ENCODE measurements at places on chromosomes 2 and 18.
A peak's percentile ranks its signal among the peaks of the same experiment; 100 is the strongest.

DNA sequence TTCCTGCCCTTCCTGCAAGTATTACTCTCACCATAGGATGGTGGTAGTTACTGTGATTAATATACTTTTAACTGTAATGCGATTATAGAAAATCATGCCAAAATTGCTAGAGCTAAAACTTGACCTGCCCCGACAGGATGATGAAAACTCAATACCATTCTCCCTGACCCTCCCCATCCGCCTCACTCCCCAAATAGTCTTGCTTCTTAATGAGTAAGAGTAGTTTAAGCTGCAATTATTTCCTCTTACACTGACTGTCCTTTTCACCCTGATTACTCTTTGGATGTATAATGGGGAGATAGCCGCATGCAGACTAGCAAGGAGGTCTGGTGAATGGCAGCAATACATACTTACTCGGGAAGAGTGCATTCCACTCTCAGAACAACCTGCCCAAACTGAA lies 269.6 kb upstream of the SIX3 start:
- no peak for DNase-seq
- no peaks in the 10 kb centered on the region for H3K36me3 ChIP-seq
- H3K4me1 ChIP-seq = no peaks in the 10 kb centered on the region
- H3K4me3 ChIP-seq = no peak overlapping the region

DNA sequence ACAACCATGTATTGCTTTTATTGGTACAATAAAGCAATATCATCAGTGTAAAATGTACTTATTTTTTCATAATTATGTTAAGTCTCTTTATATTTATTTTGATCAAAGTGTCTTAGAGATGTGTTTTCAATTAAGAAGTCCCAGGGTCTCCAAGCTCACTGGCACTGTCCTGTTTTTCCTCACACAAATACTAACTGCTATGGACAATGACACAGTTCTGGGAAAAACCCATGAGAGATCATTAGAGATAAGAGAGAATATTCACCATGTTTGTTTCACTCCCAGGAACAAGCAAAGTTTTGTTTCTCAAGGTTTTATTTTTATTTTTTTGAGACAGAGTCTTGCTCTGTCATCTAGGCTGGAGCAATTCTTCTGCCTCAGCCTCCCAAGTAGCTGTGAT lies 38.7 kb downstream of the E2F6 start:
- H3K27ac ChIP-seq = no peak overlapping the region
- peaks cover 4% of the 10 kb centered on the region for H3K36me3 ChIP-seq
- no peaks in the 10 kb centered on the region for H3K27me3 ChIP-seq
- no peak for DNase-seq
- H3K4me3 ChIP-seq = no peak overlapping the region

DNA sequence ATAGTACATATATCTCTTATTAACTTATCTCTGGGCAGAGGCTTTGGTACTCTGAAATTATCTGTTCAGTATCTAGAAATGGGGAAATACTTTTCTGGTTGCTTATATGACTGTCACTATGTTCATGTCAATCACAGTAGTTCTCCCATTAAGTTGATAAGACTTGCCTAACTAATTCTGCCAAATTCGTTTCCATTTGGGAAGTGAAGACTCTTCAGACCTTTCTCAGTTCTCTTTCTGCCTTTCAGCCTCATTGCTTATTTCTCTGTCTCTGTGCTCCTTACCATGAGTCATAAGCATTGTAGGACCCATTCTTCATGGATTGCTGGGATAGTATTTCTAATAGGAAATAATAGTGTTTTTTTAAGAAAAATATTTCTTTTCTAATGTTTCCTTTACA lies 113.5 kb downstream of the PHLPP1 start:
- H3K36me3 ChIP-seq = peaks cover 8% of the 10 kb centered on the region
- no peak overlapping the region for H3K4me3 ChIP-seq
- DNase-seq = no peak
- no peaks in the 10 kb centered on the region for H3K27me3 ChIP-seq
- no peak overlapping the region for H3K27ac ChIP-seq

- no peak for DNase-seq
- no peaks in the 10 kb centered on the region for H3K4me1 ChIP-seq
- H3K36me3 ChIP-seq = no peaks in the 10 kb centered on the region
- H3K27me3 ChIP-seq = no peaks in the 10 kb centered on the region
Measured at GRCh38 chr2:175030380-175031271, 25.4 kb upstream of the CHN1 start.

DNA sequence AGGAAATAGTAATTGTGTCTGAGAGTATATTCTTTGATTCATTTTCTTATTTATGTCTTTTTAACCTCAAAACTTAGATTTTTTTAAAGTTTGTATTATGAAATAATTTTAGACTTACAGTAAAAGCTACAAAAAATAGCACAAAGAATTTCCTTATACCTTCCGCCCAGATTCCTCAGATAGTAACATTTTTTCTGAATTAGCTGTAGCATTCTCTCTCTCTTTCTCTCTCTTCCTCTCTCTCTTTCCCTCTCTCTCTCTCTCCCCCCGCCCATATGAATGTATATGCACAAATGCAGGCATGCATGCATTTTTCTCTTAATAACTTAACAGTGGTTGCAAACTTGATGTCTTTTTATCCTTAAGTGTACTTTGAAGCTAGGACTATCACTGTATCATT lies 361.1 kb upstream of the NRP2 start:
- H3K36me3 ChIP-seq = peaks cover 3% of the 10 kb centered on the region
- peak overlapping the region; percentile 85 for H3K27ac ChIP-seq
- no peak overlapping the region for H3K4me3 ChIP-seq

- no peak overlapping the region for H3K4me3 ChIP-seq
- H3K4me1 ChIP-seq = no peaks in the 10 kb centered on the region
Measured at GRCh38 chr2:169672406-169672805, 21.8 kb downstream of the CFAP210 start.

DNA sequence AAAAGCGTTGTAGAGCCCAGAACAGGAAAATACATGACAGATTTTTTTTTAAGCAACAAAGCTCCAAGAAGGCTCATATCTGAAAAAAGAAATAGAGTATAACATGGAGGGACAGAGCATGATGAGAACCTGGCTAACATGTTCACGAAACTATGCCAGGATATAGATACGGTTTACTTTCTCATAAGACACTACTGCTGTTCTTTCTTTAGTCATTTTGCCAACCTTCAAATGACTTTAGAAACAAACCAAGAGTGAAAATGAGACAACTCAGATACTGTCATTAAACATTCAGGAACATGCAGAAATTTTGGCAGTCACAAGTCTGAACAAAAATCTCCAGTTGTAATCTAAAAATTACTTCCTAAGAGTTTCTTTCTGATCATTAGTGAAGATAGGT lies 14.3 kb downstream of the LPIN2 start:
- H3K27ac ChIP-seq = peak overlapping the region; percentile 88
- peaks cover 25% of the 10 kb centered on the region for H3K4me1 ChIP-seq
- H3K27me3 ChIP-seq = no peaks in the 10 kb centered on the region

DNA sequence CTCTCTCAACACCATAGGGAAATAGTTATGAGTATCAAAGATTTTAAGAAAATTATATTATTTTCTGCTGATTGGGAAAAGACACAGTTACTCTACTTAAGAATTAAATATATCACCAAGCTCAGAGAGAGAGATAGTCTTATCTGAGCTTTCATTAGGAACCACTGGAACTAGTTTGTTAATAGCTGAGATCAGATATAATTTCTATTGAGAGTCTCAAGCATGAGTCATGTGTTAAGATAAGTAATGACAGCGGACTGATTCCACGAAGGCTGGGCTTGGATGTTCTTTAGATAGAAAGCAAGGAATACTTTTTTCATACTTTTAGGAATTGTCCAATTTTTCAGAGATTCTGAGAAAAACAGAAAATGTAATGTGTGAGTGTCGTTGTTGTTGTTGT lies 44.4 kb upstream of the RBM44 start:
- no peak overlapping the region for H3K4me3 ChIP-seq
- DNase-seq = no peak
- H3K27ac ChIP-seq = peak overlapping the region; percentile 71
- H3K27me3 ChIP-seq = no peaks in the 10 kb centered on the region
- peaks cover 9% of the 10 kb centered on the region for H3K4me1 ChIP-seq
- peaks cover 51% of the 10 kb centered on the region for H3K36me3 ChIP-seq

- H3K36me3 ChIP-seq = peaks cover 3% of the 10 kb centered on the region
- H3K4me1 ChIP-seq = no peaks in the 10 kb centered on the region
- no peak overlapping the region for H3K27ac ChIP-seq
- H3K4me3 ChIP-seq = no peak overlapping the region
- no peak for DNase-seq
Measured at GRCh38 chr2:210092791-210093190, 78.4 kb downstream of the KANSL1L start.

- peaks cover 4% of the 10 kb centered on the region for H3K36me3 ChIP-seq
- H3K27ac ChIP-seq = no peak overlapping the region
- H3K4me3 ChIP-seq = no peak overlapping the region
Measured at GRCh38 chr18:36775396-36775795, 53.4 kb downstream of the TPGS2 start.

DNA sequence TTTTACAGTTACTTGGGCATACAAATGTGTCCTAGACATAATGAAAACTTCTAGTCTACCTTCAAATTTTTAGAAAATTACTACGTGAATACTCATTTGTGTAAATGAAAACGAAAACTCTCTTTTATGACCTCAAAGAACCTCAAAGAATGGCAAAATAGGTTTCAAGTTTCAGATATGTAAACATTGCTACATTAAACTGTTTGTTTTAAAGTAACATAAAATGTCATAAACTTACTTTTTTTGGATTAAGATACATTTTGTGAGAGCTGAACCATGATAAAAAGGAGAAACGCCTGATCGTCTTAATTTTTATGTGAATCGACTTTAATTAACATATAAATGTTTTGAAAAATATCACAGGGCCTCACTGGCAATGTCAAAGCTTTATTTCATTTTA lies 91.4 kb downstream of the PPP1R1C start:
- no peak overlapping the region for H3K4me3 ChIP-seq
- no peak overlapping the region for H3K27ac ChIP-seq
- H3K36me3 ChIP-seq = no peaks in the 10 kb centered on the region
- DNase-seq = no peak
- H3K27me3 ChIP-seq = no peaks in the 10 kb centered on the region
- H3K4me1 ChIP-seq = peaks cover 36% of the 10 kb centered on the region

GRCh38 chr2:169862816-169863215 lies 35.6 kb downstream of the UBR3 start:
- peaks cover 20% of the 10 kb centered on the region for H3K4me1 ChIP-seq
- H3K27me3 ChIP-seq = no peaks in the 10 kb centered on the region
- peaks cover 20% of the 10 kb centered on the region for H3K36me3 ChIP-seq
- no peak for DNase-seq

DNA sequence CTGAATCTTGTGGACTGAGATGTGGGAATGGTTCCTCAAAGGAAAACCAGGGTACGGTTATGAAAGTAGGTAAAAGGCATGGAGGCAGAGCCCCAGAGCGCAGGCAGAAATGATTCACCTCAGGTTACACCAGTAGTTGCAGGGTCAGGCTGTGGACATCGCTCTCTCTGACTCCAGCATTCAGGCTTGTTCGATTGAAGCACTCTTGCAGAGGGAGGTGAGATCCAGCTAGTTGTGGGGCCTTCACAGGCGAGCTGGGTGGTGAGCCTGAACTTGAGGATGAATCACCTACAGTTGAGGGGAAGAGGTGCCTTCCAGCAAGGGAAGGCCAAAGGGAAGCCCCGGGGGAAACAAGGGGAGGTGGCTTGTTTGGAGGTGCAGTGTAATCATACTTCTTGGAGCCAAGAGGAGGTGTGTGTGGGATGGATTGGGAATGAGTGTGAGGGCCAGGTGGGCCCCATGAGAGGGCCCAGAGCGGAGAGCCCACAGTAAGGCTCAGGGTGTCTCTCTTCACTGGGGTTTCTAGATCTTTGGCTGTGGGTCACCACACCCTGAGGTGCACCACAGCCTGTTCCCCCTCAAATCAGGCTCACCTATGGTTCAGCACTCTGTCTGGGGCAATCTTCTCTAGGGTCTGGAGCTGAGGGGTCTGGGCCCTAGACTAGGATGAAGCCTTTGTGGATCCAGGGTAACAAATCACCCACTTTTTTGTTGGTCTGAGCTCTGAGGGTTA lies 48.5 kb upstream of the MCFD2 start:
- no peak overlapping the region for H3K27ac ChIP-seq
- H3K36me3 ChIP-seq = peaks cover 3% of the 10 kb centered on the region

- no peaks in the 10 kb centered on the region for H3K36me3 ChIP-seq
- H3K4me3 ChIP-seq = no peak overlapping the region
- peaks cover 31% of the 10 kb centered on the region for H3K4me1 ChIP-seq
- no peaks in the 10 kb centered on the region for H3K27me3 ChIP-seq
Measured at GRCh38 chr2:225479386-225479785, 79.9 kb downstream of the NYAP2 start.

- peaks cover 12% of the 10 kb centered on the region for H3K27me3 ChIP-seq
- no peak for DNase-seq
- H3K36me3 ChIP-seq = no peaks in the 10 kb centered on the region
- no peak overlapping the region for H3K27ac ChIP-seq
- peaks cover 3% of the 10 kb centered on the region for H3K4me1 ChIP-seq
Measured at GRCh38 chr2:84297155-84297554, 161.9 kb downstream of the SUCLG1 start.

- H3K4me3 ChIP-seq = no peak overlapping the region
- peaks cover 11% of the 10 kb centered on the region for H3K27me3 ChIP-seq
- no peak for DNase-seq
Measured at GRCh38 chr2:137261881-137262585, 496.7 kb downstream of the THSD7B start.

- H3K4me3 ChIP-seq = no peak overlapping the region
- no peak for DNase-seq
- no peak overlapping the region for H3K27ac ChIP-seq
- no peaks in the 10 kb centered on the region for H3K36me3 ChIP-seq
- H3K4me1 ChIP-seq = peaks cover 2% of the 10 kb centered on the region
- H3K27me3 ChIP-seq = no peaks in the 10 kb centered on the region
Measured at GRCh38 chr2:64492272-64492671, 31.9 kb upstream of the AFTPH start.

- H3K4me3 ChIP-seq = no peak overlapping the region
- H3K4me1 ChIP-seq = no peaks in the 10 kb centered on the region
- no peaks in the 10 kb centered on the region for H3K27me3 ChIP-seq
- no peak overlapping the region for H3K27ac ChIP-seq
- DNase-seq = no peak
Measured at GRCh38 chr2:159362816-159363251, 76.3 kb upstream of the WDSUB1 start.

Data from mesothelial cell of epicardium (in vitro differentiated cells).